ENCODE measurements at places on chromosomes 13 and 19. TPM values are rescaled to one million over a fixed set of nuclear protein-coding genes. Genes with fewer than 3 reads are reported as not detected.

DNA sequence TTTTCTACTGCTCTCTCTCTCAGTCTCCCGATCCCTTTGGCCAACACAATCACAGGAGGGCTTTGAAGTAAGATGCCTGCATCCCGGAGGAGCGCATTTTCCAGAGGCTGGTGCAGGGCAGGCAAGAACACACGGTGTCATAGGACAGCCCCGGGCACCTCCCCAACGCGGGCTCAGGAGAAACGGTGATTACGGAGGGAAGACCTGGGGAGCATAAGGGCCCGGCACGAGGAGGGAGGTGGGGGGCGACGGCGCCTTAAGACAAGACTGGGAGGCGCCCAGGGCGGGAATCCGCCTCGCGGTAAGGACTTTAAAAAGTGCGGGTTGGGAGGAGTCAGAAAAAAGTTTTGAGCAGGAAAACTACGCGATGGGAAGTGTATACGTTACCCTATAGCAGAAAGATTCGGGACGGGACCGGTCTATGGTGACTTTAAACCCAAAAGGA is 18.7 kb upstream of the ZNF888 start:
- peak; percentile 56 for DNase-seq

DNA sequence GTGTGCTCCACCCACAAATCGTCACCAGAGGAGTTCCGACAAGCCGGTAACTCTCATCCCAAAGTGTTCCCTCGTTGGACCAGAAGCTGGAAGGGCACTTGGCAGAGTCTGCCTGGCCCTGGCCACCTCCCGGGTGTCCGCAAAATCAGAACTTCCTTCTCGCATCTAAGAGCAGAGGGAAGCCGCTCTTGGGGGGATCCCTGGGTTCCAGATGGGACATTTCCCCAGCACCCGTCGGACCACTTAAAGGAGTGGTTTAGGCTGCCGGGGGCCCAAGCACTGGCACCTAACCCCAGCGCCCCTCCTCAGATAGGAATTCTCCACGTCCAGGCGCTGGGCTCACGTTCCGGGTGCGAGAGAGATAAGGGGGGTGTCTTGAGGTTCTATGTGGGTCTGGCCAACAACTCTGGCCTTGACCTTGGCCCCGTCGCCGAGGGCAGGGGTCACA is 857 bp upstream of the MAP2K7 start:
- no peak for DNase-seq

GRCh38 chr19:3695986-3696659 is 4.1 kb downstream of the PIP5K1C start:
- no peak for DNase-seq

GRCh38 chr13:46296115-46296822 is 84.5 kb downstream of the LRRC63 start:
- peak; percentile 73 for DNase-seq

The REEP6 gene
- total RNA-seq, result 1.5 TPM

- no peak for DNase-seq
These were observed 494.6 kb downstream of the DCT start for GRCh38 chr13:93984876-93985275.

The TEX29 gene
- not detected for total RNA-seq

DNA sequence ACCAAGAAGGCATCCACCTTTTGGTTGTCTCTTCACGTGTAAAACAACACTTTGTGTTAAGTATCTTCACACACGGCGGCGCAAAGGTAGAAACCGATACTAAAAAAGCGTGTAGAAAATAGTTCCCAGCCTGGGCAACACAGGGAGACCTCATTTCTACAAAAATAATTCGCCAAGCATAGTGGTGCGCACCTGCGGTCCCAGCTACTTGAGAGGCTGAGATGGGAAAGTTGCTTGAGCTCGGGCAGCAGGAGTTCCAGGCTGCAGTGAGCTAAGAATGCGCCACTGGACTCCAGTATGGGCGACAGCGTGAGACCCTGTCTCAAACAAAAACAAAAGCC is 573 bp upstream of the ERCC5 start:
- DNase-seq, result no peak

GRCh38 chr13:113579686-113580085 is 4.9 kb upstream of the TFDP1 start:
- no peak for DNase-seq

DNA sequence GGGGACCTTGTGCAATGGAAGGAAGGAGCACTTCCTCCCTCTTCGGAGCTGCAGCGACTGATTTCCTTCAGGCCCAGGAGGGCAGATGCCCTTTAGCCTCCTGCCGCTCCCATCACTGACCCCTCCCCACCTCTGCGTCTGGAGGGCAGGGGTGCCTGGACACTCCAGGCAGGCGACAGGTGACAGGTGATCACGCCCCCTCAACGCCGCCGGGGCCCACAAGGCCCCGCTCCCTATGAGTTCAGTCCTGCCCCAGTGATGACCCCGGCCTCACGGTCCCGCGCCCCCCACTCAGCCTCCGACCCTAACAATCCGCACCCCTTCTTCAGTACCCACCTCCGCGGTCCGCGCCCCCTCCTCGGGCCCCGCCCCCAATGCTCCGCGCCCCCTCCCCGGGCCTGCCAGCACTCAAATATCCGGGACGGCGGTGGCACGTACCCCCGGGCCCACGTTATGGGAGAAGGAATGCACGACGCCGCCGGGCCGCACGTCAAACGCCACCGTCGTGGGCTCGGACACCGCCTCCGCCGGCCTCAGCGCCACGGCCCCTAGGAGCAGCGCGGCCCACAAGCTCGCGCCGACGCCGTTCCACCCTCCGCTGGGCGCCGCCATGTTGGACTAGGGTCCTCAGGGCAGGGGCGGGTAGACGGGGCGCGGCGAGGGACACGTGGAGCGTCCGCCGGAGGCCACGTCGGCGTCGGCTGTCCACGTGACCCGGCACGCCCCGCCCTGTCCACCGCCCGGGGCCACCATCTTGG is at the start of gene MYDGF:
Gene MYDGF (minus strand): TSS at position 620 of the 758 bp plus-strand sequence. CDS start 8 bp downstream, at position 612.
- DNase-seq, result peak; percentile 80

The DAND5 gene
- total RNA-seq, result 0.20 TPM

GRCh38 chr13:49424011-49424560 is 19.8 kb downstream of the CAB39L start:
- no peak for DNase-seq

Data from endothelial cell of umbilical vein (primary cell).